Spleen (tissue), 13 donors: ENCODE measurements at places on chromosomes 5 and 9. TPM values are rescaled to one million over a fixed set of nuclear protein-coding genes. Genes with fewer than 3 reads are reported as not detected.
A peak's percentile ranks its signal among the peaks of the same experiment; 100 is the strongest.

DNA sequence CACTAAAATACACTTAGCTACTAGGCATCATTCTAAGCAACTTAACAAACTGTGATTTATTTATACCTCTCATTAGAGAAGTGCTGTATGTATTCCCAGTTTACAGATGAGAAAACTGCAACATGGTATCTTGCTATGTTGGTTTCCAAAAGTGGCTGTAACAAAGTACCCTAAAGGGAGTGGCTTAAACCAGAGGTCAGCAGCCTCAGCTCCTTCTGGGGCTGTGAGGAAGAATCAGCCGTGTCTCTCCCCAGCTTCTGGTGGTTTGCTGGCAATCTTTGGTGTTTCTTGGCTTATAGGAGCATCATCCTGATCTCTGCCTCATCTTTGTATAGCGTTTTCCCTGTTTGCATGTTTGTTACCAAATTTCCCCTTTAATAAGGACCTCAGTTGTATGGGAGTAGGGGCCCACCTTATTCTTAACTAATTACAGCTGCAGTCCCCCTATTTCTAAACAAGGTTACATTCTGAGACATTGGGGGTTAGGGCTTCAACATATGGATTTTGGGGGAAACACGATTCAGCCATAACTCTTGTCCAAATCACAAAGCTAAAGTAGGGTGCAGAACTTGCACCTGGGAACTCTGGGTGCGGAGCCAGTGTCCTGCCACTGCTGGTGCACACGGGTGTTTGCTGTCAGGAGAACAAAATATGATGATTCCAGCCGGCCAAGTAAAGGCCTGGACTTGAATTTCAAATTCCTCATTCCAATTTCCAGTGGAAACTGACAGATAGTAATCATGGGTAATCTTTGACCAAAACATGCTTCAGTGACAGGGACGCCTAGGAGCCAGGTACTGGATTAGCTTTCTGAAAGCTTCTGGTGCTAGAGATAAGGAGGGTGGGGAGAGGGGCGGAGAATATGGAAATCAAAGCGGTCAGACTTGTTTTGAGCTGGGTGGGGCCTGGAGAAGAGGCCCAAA is 43.3 kb downstream of the RAI14 start:
- peaks cover 12% of the 10 kb centered on the region for H3K4me1 ChIP-seq
- H3K27me3 ChIP-seq = no peaks in the 10 kb centered on the region
- DNase-seq = no peak
- no peak overlapping the region for H3K27ac ChIP-seq

GRCh38 chr9:125867751-125868415 is 120.7 kb downstream of the PBX3 start:
- DNase-seq = no peak
- no peaks in the 10 kb centered on the region for H3K36me3 ChIP-seq

DNA sequence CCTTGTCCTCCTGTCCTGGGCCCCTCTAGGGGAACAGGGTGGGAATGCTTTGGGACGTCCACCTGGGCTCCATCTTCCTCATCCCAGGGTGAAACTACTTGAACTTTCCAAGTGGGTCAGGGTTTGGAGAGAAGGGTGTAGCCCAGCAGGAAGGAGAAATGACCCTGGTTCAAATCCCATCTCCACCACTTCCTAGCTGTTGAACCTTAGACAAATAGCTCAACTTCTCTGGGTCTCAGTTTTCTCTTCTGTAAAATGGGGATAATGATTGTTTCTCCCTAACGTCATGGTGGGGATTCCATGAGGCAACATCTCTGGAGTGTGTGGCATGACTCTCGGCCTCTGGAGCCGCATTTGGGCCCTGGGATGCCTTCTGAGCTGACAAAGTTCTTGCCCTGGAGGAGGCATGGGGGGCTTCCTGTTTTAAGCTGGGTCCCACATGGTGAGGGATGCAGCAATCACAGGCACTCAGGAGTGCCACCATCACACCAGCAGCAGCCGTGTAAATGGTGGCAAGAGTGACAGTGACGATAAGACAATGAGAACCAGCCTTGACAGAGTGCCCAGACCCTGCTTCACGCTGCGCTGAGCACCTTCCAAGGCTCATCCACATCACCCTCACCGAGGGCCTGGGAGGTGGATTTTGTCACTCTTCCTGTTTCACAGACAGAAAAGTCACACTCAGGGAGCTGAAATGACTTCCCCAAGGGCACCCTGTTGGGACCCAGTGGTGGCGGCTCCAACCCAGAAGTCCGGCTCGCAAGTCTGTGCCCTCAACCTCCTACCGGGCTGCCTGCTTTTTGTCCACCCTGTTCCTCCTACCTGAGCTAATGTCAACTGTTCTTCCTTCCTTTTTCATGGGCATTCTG is 69.5 kb upstream of the IER5L start:
- H3K4me1 ChIP-seq = no peaks in the 10 kb centered on the region
- no peak overlapping the region for H3K4me3 ChIP-seq
- H3K27ac ChIP-seq = no peak overlapping the region
- peaks cover 37% of the 10 kb centered on the region for H3K27me3 ChIP-seq
- peak; percentile 40 for DNase-seq

- H3K4me1 ChIP-seq = no peaks in the 10 kb centered on the region
- H3K36me3 ChIP-seq = no peaks in the 10 kb centered on the region
- H3K4me3 ChIP-seq = no peak overlapping the region
- no peak overlapping the region for H3K27ac ChIP-seq
Measured at GRCh38 chr5:111163000-111163399, 61.2 kb upstream of the CAMK4 start.

DNA sequence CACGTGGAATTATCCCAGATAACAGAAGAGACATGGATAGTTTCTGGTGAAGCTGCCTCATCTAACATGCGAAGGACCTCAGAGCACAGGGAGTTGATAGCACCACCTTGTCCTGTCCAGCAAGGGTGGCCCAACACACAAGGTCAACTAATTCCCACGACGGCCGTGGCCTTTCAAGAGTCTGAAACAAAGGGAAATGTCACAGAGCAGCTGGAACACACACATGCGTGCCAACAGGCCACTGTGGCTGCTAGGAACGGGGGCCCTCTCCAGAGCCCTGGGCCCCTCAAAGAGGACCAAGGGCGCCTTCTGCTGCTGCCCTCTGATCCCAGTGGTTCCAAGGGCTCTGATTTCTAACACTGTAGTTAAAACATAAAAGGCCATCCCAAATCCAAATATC is 50.7 kb downstream of the SECISBP2 start:
- H3K4me3 ChIP-seq = no peak overlapping the region
- no peaks in the 10 kb centered on the region for H3K27me3 ChIP-seq
- peaks cover 3% of the 10 kb centered on the region for H3K36me3 ChIP-seq
- DNase-seq = peak; percentile 77
- H3K27ac ChIP-seq = no peak overlapping the region
- peaks cover 43% of the 10 kb centered on the region for H3K4me1 ChIP-seq

- H3K27me3 ChIP-seq = no peaks in the 10 kb centered on the region
- DNase-seq = no peak
- H3K4me1 ChIP-seq = no peaks in the 10 kb centered on the region
Measured at GRCh38 chr5:51657340-51658240, 274.3 kb downstream of the ISL1 start.

The ASTN2 gene
- total RNA-seq = 3.9 TPM

The LURAP1L gene
- total RNA-seq = 11.6 TPM

The SLC36A2 gene
- not detected for total RNA-seq

The CCL21 gene
- total RNA-seq = 151 TPM
